Hematopoietic multipotent progenitor cell treated with erythropoietin and hydrocortisone succinate and interleukin-3 and kit ligand, for 8 days (in vitro differentiated cells): ENCODE measurements at places on chromosomes 2 and 18.

- DNase-seq, result no peak
These were observed 31.9 kb upstream of the LDLRAD4 start for GRCh38 chr18:13186687-13187086.

DNA sequence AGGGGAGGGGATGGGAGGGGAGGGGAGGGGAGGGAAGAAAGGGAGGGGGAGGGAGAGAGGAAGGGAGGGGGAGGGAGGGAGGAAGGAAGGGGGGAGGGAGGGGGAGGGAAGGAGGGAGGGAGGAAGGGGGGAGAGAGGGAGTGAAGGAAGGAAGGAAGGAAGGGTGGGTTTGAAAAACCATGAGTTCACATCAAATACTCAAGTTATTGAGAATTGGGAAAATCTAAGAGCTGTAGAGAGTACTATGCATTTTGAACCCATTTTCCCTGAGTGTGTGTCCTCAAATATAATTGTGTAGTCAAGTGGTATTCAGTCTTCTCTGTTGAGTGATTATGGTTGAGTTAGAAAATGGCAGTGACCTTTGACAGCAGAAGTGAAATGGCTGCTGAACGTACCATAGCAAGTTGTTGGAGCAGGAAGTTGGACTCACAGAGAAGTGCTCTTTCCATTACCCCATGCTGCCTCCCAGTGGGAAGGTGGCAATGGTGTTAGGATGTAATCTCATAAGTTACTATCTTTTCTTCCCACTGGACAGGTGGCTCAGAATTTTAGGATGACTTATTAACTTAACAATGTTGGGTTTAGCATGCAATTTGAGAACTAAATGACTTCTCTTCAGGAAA lies 214.6 kb downstream of the SETBP1 start:
- DNase-seq, result peak; percentile 57

GRCh38 chr2:42754021-42754775 lies 9.7 kb downstream of the OXER1 start:
- DNase-seq, result peak; percentile 10

DNA sequence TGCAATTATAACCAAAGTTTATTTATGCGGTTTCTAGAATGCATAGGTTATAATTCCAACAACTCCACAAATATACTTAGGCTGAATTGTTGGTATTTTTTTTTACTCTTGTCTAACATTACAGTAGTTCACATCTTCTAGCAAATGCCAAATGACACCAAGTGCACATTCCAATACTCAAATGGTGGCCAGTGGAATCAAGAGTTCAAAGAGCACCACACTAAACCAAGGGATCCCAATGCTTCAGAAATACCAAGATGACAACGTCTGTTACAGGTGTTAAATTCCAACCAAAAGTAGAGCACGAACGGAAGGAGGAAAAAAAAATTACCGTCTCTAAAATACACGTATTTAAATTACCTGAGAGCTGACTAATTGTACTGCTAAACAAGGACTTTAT lies 136.2 kb downstream of the TMEM247 start:
- DNase-seq, result peak; percentile 7

- DNase-seq, result no peak
These were observed 9.0 kb downstream of the CYBRD1 start for GRCh38 chr2:171531291-171531690.

DNA sequence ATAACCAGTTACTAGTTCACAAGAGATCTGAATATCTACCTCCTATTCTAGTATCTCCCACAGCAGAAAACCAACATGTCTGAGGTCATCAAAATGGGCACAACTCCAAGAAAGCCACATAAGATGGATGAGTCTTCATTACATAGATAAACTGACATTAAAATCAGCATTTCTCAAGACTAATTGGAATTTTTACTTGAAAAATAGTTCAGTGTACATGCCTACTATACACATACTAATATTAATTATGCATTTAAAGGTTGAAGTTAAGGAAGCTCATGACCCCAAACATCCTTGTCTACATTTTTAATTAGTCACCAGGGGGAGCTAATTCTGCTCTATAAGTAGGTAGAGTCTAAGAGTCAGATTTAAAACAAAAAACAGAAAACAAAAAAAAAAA lies 41.9 kb downstream of the ZNF521 start:
- DNase-seq, result peak; percentile 94

GRCh38 chr2:43131051-43131889 lies 95.1 kb downstream of the ZFP36L2 start:
- DNase-seq, result peak; percentile 96

GRCh38 chr2:230925879-230926765 lies 1.1 kb upstream of the GPR55 start:
- no peak for DNase-seq

- DNase-seq, result no peak
These were observed 61.6 kb upstream of the CYRIA start for GRCh38 chr2:16727256-16727655.
